GM04503 (cell line): ENCODE measurements at places on chromosomes 3 and 15.

DNA sequence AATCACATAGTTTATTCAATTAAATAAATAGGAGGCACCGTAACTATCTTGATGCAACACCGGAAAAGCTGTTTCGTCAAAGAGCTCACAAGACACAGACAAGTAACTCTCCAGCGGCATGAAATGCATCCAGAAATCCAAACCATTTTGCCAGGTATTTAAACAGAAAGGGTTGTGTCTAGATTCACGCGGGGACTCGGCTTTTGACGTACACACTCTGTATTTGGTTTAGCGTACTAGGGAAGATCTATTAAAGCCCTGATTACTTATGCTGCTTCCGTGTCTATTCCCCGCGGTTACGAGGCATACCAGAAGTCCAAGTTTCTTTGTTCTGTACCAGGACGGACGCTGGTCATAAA lies 718 bp downstream of the BNIP2 start:
- peak; percentile 25 for DNase-seq

- DNase-seq: no peak
Measured at GRCh38 chr15:36614016-36614415, 34.6 kb downstream of the CDIN1 start.

DNA sequence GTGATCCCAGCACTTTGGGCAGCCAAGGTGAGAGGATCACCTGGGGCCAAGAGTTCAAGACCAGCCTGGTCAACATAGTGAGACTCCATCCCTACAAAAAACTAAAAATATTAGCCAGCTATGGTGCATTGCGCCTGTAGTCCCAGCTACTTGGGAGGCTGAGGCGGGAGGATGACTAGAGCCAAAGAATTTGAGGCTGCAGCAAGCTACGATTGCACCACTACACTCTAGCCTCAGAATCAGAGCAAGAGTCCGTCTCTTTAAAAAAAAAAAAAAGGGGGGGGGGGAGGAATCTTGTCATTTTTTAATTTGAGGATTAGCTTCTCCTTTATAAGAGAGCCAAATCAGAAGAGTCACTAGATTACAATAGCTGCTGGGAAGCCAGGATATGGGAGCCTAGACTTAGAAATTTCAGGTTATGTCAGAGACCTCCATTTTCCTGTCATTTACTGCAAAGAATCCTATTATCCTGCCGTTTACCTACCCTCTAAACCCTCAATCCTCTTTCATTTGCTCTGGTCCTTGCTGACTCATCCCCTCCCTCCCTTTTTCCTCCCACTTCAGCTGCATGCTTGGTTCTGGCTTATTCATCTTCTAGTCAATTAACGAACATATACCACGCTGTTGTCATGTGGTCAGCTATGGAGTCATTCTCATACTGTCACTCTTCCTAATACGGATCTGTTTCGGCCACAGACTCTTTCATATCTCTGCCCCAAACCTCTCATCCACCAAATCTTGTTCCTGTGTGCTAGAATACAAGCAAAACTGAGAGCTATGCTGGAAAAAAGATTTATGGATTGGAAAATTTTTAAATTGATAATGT lies 83.8 kb upstream of the PPIB start:
- DNase-seq: peak; percentile 67

GRCh38 chr15:27650244-27650643 lies 448.9 kb downstream of the OCA2 start:
- DNase-seq: no peak

DNA sequence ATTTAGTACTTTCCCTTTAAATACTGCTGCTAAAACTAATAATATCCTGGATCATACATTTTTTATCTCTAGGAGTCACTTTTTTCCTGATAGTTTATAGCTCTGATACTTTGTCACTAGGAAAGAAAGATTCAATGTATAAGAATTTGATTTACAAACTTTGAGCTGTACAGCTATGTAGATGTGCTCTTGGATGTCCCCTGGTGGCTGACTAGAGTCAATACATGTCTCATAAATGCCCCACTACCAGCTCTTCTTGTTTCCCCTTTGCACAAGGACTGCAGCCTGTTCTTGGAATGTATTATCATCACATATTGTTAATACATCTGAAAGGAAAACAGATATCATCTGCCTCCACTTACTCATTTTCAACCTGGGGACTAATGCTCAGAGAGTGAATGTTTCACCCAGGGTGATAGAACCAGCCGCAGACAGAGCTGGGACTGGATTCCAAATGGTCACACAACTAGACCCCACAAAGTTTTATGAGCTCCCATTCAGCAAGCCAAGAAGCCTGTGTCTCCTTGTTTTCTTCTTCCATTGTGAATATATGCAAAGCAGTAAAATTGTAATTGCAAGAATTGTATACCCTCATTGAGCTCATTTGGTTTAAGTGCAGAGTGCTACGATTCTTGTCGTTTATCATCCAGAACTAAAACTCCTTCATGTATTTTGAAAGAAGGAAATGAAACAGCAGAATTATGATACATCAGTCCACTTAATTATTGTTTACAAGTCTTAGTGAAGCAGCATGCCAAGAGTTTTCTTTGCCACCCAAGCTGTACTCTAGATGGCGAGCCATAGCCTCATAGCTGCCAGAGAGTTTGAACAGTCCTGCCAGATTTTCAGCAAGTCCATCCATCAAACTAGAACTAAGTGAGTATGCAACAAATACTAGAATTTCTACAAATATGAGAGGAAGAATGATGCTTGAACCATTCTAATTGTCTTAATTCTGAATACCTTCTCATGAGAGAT lies 261.6 kb upstream of the LMCD1 start:
- peak; percentile 5 for DNase-seq

GRCh38 chr15:25899870-25900269 lies 36.7 kb upstream of the ATP10A start:
- no peak for DNase-seq

DNA sequence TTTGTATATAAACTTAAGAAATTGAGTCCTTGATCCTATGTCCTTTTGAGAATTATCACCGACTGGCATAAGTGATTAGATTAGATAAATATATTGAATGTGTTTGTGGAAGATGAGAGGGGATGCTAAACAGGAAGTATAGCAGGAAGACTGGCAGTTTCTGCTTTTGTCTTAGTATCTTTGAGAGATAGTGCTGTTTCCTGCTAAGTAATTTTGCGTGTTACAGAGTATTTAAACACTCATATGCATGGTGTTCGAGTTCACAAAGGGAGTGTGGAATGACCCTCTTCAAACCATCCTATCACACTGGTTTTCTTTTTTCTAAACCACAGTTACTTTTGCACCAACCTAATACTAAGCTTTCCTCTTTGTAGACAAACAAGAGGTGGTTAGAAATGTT lies 106.0 kb downstream of the KLHL25 start:
- no peak for DNase-seq

- DNase-seq: no peak
Measured at GRCh38 chr15:67267951-67268941, 13.7 kb downstream of the IQCH start.

DNA sequence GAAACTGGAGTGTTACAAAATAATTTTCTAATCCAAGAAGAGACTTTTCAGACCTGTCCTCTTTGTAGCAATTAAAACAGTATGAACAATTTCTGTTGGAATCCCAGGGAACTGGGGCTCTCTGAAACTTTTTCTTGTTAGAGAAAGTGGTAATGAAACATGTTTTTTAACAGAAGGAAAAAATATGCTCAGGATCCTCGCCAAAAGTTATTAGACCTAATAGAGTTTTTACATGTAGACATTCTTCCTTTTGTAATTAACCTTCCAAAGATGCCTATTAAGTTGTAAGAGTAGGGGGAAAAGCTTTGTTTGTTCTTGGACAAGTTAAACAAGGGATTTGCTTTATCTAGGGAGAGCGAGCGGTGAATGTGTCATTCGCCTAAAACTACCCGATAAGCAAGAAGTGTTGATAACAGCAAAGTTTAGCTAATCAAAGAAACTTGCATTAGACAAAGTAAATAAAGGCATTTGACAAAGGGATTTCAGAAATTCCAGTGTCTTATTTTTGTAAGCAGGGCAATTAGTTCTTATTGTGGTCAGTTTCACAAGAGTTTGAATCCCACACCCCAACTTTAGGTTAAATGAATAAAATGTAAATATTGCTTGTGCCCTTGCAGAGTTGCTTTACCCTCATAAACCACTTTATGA lies 2.3 kb downstream of the RARB start:
- no peak for DNase-seq

- no peak for DNase-seq
Measured at GRCh38 chr3:120497818-120498217, 47.0 kb upstream of the FSTL1 start.

DNA sequence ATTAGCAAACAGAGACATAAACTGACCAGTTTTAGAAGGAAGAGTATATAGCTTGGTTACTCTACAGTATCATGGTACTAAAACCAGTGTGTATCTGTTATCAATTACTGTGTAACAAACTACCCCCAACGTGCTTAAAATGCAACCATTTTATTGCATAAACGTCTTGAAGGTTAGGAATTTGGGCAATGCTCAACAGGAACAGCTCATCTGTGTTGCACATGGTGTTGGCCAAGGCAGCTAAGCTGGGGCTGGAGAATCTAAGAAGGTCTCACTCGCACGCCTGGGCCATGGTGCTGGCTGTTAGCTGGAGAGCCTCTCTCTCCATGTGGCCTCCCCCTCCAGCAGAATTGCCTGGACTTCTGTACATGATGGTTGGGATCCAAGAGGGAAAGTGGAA lies 81.2 kb upstream of the THBS1 start:
- DNase-seq: no peak

GRCh38 chr3:13525827-13526625 lies 22.9 kb upstream of the FBLN2 start:
- no peak for DNase-seq

GRCh38 chr3:64019271-64019670 lies 4.0 kb downstream of the PSMD6 start:
- no peak for DNase-seq

DNA sequence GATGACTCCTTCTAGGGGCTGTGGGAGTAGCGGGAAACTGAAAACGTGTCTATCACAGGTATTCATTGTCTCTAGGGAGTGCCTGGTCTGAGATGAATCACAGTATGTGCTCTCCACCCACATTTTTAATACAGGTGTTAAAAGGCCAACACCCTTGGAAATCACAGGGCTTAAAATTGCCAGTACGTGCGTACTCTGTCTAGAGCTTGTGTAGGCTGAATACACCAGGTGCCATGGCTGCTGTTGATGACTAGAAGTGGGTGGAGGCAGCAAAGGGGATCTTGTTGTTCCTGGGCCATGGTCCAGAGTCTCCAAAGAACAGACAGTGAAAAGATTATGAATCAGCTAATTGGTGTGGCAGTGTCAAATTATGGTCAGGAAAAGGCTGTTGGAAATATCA lies 35.1 kb upstream of the P3H2 start:
- DNase-seq: no peak

DNA sequence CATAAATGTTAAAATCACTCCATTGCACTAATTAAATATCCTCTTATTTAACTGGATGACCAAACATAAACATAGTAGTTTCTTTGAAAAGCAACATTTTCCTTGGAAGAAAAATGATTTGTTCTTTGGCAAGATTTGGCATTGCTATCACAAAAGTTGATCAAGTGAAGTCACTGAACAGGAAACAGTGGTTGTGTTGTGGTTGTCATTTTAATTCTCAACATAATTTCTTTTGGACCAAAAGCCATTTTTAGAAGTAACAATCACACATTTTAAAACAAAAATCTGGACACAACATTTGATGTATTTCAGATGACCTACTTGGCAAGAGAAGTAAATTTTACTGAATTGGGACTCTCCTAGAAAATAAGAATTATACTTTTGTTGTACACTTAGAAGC lies 872.3 kb downstream of the ROBO1 start:
- DNase-seq: peak; percentile 43

GRCh38 chr3:9861201-9861600 lies 17.4 kb upstream of the RPUSD3 start:
- no peak for DNase-seq

DNA sequence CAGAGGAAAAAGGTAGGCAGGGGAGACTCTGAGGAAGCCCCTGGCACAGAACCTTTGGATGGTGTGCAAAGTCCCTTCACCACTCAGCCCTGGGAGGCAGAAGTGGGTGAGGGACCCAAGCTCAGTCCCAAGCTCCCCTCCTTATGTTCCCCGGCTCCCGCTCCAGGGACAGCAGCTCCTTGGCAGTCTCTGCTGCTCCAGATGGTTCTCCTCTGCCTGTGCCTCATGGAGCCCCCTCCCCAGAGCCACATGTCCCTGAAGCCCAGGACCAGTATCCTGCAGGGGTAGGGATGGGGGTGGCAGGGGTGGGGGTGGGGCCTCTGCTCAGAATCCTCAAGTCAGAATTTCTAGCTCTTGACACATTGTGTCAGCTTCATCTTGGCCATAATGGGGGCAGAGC lies 8.0 kb upstream of the CAMKV start:
- no peak for DNase-seq

- no peak for DNase-seq
Measured at GRCh38 chr3:79063624-79064023, 704.2 kb downstream of the ROBO1 start.

DNA sequence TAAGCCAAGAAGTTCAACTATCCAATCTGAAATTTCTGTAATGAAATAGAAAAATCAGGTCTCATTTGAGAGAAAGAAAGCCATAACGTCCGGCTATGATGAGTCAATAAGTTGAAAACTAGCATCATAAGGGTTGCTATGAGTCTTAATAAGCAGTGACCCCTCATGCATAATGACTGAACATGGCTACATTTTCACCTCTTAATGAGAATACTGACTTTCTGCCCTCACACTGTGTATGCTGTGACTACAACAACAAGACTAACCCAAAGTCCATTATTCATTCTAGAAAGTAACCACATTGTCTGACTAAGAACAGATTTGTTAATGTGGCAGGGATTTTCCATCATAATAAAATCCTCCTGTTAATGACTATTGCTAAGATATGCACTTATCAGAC lies 884.0 kb upstream of the CADM2 start:
- DNase-seq: no peak

GRCh38 chr15:73078722-73079121 lies 26.5 kb downstream of the NEO1 start:
- DNase-seq: peak; percentile 21

DNA sequence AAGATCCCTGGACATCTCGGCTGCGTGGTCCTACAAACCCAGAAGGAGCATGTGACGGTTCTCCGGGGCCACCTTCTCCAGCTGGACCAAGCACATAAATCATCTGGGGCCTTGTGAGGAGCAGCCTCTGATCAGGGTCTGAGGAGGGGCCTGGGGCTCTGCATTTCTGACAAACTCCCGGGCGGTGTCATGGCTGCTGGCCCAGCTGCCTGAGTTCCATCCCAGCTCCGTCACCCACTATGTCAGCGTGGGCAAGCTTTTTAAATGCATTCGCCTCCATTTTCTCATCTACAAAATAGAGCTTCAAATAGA lies 126.3 kb upstream of the MEF2A start:
- DNase-seq: no peak

- no peak for DNase-seq
Measured at GRCh38 chr3:156513619-156514018, 41.3 kb downstream of the SSR3 start.

DNA sequence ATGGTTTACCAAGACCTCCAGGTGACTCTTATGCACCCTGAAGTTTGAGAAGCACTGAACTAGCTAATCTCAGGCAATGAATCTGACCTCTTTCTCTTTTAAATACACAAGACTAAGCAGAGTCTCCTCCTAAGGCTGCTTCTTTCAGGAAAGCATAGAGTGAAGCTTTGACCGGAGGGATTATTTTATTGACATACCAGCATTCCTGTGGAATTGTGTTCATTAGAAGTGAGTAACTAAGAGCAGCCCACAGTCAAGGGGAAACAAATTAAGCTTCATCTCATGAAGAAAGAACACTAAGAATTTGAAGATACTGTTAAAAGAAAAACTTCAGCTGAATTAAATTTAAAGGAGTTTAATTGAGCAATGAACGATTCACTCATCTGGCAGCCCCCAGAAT lies 963.5 kb downstream of the NTRK3 start:
- no peak for DNase-seq

- no peak for DNase-seq
Measured at GRCh38 chr3:73144276-73144675, 82.8 kb downstream of the EBLN2 start.
